ENCODE measurements at places on chromosomes 11 and 22. TPM values are rescaled to one million over a fixed set of nuclear protein-coding genes. Genes with fewer than 3 reads are reported as not detected.

The CTSF gene
- 26.3 TPM for total RNA-seq

The ALX4 gene
- total RNA-seq = not detected

The CDC45 gene
- 12.5 TPM for total RNA-seq

The CASP5 gene
- total RNA-seq = 0.09 TPM

The PTS gene
- total RNA-seq = 35.3 TPM

The UPK2 gene
- not detected for total RNA-seq

The APOA1 gene
- total RNA-seq = 0.09 TPM

The OR51E2 gene
- not detected for total RNA-seq

The MIAT gene
- 0.27 TPM for total RNA-seq

The RASSF10 gene
- under 0.01 TPM for total RNA-seq

The SCGB1D2 gene
- total RNA-seq = not detected

The KCNK4 gene
- not detected for total RNA-seq

The KDM4D gene
- total RNA-seq = 0.72 TPM

The DEUP1 gene
- total RNA-seq = not detected

The PANX3 gene
- total RNA-seq = not detected

The SPTBN2 gene
- 21.5 TPM for total RNA-seq

The KCNJ5 gene
- total RNA-seq = 0.09 TPM

The TESMIN gene
- total RNA-seq = 0.54 TPM

The MMP11 gene
- total RNA-seq = 8.6 TPM

The TMEM45B gene
- total RNA-seq = not detected

The APLNR gene
- total RNA-seq = under 0.01 TPM

The RHOD gene
- 3.8 TPM for total RNA-seq

The GLB1L3 gene
- total RNA-seq = not detected

The AIFM3 gene
- 0.47 TPM for total RNA-seq

The TRIM66 gene
- total RNA-seq = 5.0 TPM

The CRYAB gene
- total RNA-seq = 0.18 TPM

The EHF gene
- total RNA-seq = not detected

The ENTHD1 gene
- total RNA-seq = not detected

The APOL4 gene
- 4.8 TPM for total RNA-seq

The MYRF gene
- 4.0 TPM for total RNA-seq

The C22orf42 gene
- total RNA-seq = not detected

The LRRC32 gene
- 20.5 TPM for total RNA-seq

The CREB3L1 gene
- total RNA-seq = 8.3 TPM

The CBL gene
- 10.8 TPM for total RNA-seq

The SUSD2 gene
- total RNA-seq = 0.09 TPM

The GRAMD1B gene
- total RNA-seq = 2.4 TPM

The PDGFB gene
- 95.6 TPM for total RNA-seq

The C11orf86 gene
- total RNA-seq = not detected

The CCDC73 gene
- total RNA-seq = not detected

The ANKK1 gene
- not detected for total RNA-seq

The SERPIND1 gene
- total RNA-seq = 0.66 TPM

The CASP12 gene
- total RNA-seq = 1.6 TPM

The TYR gene
- total RNA-seq = not detected

The SLC25A1 gene
- total RNA-seq = 46.4 TPM

The CTR9 gene
- 25.6 TPM for total RNA-seq
